ENCODE measurements at places on chromosomes 7 and 10.

GRCh38 chr10:77492368-77492994, 145.1 kb downstream of the KCNMA1 start:
- no peak for DNase-seq

DNA sequence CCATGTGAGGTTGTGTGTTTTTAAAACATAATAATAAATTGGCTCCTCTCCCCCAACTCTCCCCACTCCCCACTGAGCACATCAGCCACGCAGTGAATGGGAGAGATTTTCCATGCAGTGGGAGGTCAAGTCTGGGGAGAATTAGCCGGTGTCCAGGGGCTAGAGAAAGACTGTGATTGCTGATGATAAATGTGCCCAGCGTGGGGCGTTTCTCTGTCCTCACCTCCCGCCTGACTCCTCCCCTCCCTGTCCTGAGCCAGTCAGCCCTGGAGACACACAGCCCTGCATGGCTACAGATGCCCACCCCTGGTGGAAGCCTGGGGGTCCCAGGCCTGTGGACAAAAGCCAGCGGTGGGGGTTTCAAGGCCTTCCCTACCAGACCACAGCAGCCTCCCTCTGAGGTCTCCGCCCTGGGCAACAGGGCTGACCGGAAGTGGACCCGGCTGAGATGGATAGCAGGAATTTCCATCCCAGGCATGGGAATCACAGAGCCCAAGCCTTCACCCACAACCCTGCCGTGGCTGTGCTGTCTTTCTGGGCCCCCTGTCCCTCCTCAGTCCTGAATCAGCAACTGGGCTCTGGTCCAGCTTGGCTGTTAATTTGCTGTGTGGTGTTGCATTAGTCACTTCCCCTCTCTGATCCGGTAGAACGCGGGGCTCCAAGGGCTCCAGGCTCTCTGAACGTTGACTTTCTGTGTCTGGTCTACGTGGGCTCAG, 46.8 kb upstream of the SLC29A3 start:
- DNase-seq = no peak

DNA sequence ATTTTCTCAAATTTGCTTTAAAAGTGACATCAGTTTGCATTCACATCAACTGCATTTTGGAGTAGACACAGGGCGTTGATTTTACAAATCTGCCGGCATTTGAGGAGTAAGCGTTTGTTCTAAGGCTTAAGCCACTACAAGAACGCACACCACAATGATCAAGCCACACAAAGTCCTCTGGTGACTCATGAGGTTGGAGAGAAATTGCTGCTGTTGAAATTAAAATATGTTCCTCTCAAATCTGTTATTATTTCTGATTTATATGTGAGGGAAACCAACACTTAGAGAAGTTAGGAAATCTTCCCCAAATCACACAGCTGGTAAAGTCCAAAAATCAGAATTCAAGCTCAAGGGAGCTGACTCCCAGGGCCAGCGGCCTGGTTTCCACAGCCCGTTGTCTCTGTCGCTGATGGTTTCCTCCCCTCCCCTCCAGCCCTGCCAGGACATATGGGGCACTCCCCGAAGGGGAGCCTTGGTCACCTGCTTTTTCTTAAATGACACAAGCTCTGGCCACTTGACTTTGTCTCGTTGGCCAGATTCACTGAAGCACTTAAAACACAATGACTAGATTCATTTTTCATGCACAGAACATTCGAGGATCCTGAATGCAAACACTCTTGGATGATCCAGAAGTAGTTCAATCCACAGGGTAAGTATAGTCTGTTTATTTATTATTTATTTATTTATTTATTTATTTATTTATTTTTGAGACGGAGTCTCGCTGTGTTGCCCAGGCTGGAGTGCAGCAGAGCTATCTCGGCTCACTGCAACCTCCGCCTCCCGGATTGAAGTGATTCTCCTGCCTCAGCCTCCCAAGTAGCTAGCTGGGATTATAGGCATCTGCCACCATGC, 29.2 kb upstream of the KLF6 start:
- DNase-seq = no peak

GRCh38 chr7:22114440-22114981, 168.8 kb upstream of the CDCA7L start:
- DNase-seq = no peak

- no peak for DNase-seq
Observed at GRCh38 chr7:150721970-150722373, 5.6 kb downstream of the GIMAP1 start.

- DNase-seq = no peak
Observed at GRCh38 chr10:77553966-77554365, 83.6 kb downstream of the KCNMA1 start.

GRCh38 chr10:1650542-1651269, 86.6 kb downstream of the ADARB2 start:
- no peak for DNase-seq

DNA sequence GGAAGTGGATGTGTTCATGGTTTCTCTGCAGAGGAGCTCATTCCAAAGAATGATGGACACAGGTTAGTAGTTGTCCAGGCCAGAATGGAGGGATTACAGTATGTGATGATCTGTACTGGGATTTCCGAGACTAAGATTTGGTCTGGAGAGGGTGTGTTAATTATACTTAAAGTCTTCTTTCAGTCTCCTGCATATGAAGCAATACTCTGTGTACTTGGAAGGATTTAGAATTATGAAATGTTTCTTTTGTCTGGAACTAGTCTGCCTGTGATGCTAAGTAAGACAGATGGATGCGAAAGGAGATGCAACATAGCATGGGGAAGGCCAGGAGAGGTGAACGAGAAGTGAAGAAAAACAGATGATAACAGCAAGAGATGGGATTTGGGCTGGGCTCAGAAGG, 305.1 kb upstream of the LYZL1 start:
- no peak for DNase-seq

DNA sequence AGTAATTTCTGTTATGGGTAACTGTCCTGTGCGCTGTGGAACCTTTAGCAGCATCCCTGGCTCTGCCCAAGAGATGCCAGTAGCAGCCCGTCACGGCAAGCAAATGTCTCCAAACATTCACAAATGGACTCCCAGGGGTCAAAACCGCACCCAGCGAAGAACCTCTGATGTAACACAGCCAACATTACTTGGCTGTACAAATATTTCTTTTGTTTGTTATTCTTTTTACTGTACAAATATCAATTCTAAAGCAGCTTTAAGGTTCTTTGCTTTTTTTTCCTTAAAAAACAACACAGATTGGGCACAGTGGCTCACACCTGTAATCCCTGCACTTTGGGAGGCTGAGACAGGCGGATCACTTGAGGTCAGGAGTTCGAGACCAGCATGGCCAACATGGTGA, 182.5 kb downstream of the KMT2E start:
- no peak for DNase-seq

DNA sequence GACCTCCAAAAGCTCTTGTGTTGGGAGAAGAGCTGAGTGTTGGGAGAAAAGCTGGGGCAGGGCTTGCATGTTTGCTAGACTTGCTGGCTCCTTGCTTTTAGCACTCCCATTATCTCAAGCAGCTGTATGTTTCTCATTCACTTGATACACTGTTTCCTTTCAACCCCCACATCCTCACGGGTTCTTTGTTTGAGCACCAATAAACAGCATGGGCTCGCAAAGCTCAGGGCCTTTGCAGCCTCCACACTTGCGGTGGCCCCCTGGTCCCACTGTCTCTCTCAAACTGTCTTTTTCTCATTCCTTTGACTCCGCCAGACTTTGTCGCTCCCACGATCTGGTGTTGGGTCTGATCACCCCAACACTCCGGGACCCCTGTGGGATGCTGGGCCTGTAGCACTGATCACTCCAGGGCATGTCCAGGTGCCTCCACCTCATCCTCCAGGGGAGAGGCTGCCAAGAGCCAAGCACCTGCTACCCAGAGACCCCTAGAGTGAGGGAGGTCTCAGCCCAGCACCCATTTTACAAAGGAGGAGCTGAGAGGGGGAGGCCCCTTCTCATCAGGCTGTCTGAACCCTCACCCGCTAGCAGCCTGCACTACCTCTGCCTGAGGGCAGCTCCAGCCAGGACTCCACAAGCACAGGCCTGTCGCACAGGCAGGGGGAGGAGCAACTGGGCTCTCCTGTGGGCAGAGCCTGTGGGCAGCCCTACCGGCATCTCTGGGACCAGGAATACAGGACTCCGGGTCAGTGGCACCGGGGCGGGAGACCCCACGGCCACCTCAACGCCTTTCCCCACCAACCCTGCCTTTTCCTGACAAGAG, 49.1 kb upstream of the MSMB start:
- no peak for DNase-seq

- DNase-seq = no peak
Observed at GRCh38 chr10:74828946-74829345, 2.5 kb downstream of the KAT6B start.

DNA sequence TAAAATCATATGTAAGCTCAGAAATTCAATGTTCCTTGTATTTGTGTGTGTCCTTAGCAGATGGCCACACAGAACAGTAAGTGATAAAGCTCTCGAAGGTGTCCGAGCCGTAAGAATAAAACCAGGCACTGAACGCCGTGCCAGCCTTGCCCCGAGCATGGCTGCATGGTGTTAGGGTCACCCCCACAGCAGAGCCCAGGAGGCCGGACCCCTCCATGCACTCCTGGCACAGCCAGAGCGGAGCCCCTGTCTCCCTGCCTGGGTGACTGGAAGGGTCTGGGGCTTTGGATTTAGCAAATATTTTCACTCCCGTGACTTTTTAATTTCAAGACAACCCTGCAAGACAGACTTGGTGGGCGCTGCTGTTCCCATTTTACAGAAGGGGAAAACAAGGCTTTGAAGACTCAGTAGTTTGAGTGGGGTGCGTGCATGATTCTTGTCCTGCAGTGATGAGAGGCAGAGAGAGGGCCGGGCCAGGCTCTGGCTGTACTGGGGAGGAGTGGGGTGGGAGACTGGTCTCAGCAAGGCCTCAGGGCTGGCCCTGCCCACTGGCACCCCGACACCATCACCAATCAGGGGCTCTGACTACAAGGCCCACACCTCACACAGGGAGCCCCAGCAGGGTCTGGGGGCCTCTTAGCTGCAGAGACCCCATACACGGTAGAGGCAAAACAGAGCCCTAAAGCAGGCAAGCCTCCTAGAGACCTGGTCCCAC, 39.4 kb downstream of the VIPR2 start:
- no peak for DNase-seq

DNA sequence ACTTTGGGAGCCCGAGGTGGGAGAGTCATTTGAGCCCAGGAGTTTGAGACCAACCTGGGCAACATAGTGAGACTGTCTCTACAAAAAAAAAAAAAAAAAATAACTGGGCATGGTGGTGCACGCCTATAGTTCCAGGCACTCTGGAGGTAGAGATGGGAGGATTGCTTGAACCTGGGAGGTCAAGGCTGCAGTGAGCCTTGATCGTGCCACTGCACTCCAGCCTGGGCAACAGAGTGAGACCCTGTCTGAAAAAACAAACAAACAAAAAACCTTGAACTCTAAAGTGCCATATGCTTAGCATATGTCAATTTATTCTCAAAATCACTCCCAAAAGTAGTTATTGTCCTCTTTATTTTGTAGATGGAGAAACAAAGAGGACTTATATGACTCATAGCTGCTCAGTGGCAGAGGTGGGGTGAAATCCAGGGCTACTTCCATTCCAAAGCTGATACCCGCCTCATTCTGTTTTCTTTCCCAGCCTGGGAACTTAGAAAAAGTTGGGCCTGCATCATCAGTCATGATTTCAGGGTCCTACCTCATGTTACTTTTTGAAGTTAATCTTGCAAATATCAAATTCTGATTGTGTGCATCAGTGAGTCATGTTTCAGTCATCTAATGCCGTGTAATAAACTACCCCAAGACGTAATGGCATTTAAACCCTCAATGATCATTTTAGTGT, 13.3 kb downstream of the DHTKD1 start:
- DNase-seq = no peak
